Smooth muscle cell of bladder (primary cell): ENCODE measurements at places on chromosomes 2 and 18. TPM values are rescaled to one million over a fixed set of nuclear protein-coding genes. Genes with fewer than 3 reads are reported as not detected.

LINC00305 gene
- not detected in 2 replicates for total RNA-seq

AQP4 gene
- total RNA-seq, result not detected in 2 replicates

CYTIP gene
- 0.28 TPM in 1 of 2 replicates, not detected in the other for total RNA-seq

PSMA8 gene
- total RNA-seq, result not detected in 2 replicates
